ENCODE measurements at places on chromosomes 2 and 18.
A peak's percentile ranks its signal among the peaks of the same experiment; 100 is the strongest.

GRCh38 chr2:113724010-113724409, 32.4 kb downstream of the SLC35F5 start:
- H3K4me1 ChIP-seq: no peaks in the 10 kb centered on the region
- no peak overlapping the region for H3K27ac ChIP-seq
- no peaks in the 10 kb centered on the region for H3K27me3 ChIP-seq
- H3K36me3 ChIP-seq: peaks cover 30% of the 10 kb centered on the region
- H3K4me3 ChIP-seq: no peak overlapping the region

DNA sequence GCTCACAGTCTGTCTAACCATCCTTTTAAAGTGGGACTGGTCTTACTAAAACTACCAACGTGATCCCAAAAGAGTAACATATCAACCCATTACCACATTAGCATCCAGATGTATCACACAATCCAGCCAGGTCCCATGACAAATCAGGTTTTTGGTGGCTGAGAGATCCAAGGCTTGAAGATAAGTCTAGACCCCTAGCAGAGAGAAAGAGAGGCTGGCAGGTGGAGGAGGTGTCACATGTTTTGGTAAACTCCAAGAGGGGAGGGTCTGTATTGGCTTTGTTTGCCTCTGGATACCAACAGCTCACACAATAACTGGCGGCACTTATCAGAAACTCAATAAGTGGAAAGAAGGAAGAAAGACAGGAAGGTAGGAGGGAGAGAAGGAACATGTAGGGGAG, 357.6 kb downstream of the SS18 start:
- no peaks in the 10 kb centered on the region for H3K27me3 ChIP-seq
- no peaks in the 10 kb centered on the region for H3K4me1 ChIP-seq
- no peak overlapping the region for H3K27ac ChIP-seq
- no peak overlapping the region for H3K4me3 ChIP-seq
- DNase-seq: no peak
- H3K36me3 ChIP-seq: no peaks in the 10 kb centered on the region

GRCh38 chr2:173353556-173353955, 1.1 kb upstream of the CDCA7 start:
- H3K27ac ChIP-seq: no peak overlapping the region
- H3K4me1 ChIP-seq: peaks cover 9% of the 10 kb centered on the region
- H3K27me3 ChIP-seq: peaks cover 25% of the 10 kb centered on the region
- H3K4me3 ChIP-seq: peak overlapping the region; percentile 88

DNA sequence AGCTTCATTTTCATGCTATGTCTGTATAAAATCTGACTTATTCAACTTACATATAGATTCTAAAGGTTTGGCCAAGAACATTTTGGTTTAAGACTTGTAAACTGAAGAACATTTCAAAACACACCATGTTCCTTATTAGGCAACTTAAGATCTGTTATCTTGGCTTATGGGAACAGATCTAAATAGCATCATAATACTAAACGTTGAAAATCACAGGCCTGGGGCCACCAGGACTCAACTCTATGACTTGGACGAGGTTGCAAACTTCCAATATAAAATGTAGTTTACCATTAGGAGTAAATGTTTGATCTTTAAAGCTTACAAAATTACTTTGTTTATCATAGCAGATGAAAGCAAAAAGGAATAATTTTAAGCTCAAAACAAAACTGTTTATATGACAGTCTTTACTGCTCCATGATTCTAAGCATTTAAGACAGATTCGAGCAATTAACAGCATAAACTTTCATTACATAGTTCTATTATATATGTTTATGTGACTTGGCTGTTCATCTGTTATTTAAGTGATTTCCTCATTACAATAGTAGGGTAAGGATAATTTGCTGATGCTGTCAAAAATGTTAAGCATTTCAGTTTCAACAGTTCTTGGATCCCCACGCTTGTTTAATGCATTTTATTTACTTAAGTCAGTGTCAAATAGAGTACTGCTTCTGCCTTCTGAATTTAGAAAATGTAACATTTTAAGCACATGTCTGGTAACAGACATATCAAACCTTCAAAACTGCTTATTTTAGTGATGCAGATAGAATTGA, 8.3 kb downstream of the TCF4 start:
- DNase-seq: no peak
- no peak overlapping the region for H3K27ac ChIP-seq
- no peak overlapping the region for H3K4me3 ChIP-seq
- H3K36me3 ChIP-seq: no peaks in the 10 kb centered on the region

DNA sequence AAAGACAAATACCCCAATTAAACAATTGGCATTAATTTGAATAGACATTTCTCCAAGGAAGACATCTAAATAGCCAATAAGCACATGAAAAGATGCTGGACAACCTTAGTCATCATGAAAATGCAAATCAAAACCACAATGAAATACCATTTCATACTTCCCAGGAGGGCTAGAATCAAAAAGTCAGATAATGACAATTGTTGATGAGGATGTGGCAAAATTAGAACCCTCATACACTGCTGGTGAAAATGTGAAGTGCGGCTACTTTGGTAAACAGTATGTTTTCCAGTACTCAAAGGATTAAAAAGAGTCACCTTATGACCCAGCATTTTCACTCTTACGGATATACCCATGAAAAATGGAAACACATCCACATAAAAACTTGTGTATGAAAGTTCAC, 91.6 kb downstream of the FIGN start:
- H3K36me3 ChIP-seq: no peaks in the 10 kb centered on the region
- H3K4me3 ChIP-seq: no peak overlapping the region
- H3K27ac ChIP-seq: no peak overlapping the region
- H3K27me3 ChIP-seq: no peaks in the 10 kb centered on the region
- no peak for DNase-seq

DNA sequence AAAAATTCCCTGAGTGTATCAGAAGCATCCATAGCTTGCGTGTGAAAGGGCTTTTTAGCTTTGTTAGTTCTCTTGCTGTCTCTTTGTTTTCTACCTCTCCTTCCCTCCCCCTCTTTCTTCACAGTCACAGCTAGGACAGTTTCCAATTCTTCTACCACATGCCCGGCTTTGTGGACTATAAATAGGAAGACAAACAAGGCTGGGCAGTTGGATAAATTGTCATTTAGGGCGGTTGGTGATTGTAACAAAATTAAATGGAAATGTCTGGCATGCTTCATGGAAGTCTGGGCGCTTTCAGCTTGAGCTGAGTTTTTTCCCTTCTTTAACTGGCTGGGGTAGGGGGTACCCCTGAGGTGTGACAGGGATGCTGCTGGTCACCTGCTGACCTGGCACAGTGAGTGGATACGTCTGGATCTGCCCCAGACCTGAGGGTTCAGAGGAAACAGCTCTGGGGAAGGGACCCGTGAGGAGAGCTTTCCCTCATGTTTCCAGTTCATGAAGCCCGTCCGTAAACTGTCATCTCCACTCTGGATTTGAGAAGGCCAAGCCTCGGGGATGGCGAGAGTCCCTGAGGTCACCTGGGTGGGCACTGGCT, 29.0 kb upstream of the GIGYF2 start:
- H3K4me1 ChIP-seq: no peaks in the 10 kb centered on the region
- H3K4me3 ChIP-seq: no peak overlapping the region
- H3K27me3 ChIP-seq: no peaks in the 10 kb centered on the region
- no peak overlapping the region for H3K27ac ChIP-seq
- DNase-seq: no peak

DNA sequence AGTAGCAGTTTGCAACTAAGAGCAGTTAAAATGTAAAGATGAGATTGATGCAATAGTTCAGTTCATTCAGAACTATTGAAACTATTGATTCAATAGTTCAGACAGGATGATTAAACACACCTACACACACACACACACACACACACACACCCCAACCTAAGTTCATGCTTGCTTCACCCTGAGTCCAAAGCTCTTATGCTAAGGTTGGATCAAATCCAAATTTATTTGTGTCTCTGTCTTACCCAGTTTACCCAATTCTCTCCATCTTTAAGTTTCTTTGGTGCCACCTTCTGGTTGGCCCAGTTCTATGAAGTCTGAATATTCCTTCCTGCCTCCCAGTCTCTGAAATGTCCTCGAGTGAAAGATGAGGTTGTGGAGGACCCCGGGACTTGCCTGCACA, 5.1 kb downstream of the SERPINB8 start:
- DNase-seq: peak; percentile 60
- no peak overlapping the region for H3K4me3 ChIP-seq
- no peaks in the 10 kb centered on the region for H3K27me3 ChIP-seq
- H3K27ac ChIP-seq: peak overlapping the region; percentile 76
- peaks cover 12% of the 10 kb centered on the region for H3K36me3 ChIP-seq

DNA sequence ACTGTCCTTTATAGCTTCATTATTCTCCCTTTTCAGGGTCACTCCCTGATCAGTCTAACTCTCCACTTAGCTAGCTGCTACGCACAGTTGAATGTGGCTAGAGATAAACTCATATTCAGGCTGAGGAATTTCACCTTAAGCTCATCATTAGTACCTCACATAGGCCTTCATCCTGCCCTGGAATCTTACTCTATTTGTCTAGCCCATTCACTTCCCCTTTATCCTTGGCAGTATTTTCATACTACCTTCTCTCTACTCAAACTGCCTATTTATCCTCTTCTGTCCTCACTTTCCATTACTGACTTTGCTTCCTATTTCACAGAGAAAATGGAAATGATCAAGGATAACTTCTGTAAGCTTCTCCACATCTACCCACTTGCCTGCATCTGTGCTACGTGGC, 10.6 kb upstream of the DSC2 start:
- H3K4me1 ChIP-seq: no peaks in the 10 kb centered on the region
- DNase-seq: no peak
- H3K27ac ChIP-seq: no peak overlapping the region

DNA sequence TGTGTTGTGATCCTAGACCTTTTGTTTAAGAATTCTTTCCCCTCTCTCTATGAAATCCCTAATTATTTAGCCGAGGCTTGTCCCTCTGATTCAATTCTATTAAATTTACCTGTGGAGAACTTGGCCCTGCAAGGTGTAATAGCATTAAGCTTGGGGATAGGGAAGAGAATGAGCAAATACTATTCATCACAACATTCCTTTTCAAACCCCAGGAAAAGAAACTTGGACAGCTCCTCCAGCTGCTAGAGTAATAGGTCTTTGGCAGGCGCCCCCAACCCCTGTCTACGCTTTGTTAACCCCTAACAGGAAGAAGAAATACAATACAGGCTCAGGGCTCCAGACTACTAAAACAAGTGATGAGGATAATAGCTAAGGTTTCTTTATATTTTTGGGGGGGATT, 957.0 kb downstream of the CPS1 start:
- H3K4me3 ChIP-seq: no peak overlapping the region
- H3K4me1 ChIP-seq: no peaks in the 10 kb centered on the region
- no peak for DNase-seq
- peaks cover 64% of the 10 kb centered on the region for H3K27me3 ChIP-seq
- H3K36me3 ChIP-seq: no peaks in the 10 kb centered on the region

DNA sequence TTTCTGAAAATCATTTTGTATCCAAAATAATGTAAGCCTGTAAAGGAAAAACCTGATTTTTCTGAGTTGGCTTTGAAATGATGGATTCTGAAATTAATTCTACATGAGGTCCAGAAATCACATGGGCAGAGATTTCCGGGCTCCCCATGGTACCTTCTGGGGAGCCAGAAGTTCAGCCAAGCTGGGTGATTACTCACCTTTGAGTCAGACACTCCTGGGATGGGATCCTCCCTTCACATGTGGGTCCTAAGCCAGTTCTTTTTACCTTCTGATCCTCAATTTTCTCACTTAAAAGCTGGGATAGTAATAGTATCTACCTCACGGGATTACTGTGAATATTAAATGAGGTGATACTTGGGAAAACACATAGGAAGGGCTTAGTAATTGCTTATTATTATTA, 179.8 kb upstream of the EPAS1 start:
- H3K4me3 ChIP-seq: no peak overlapping the region
- DNase-seq: peak; percentile 81
- peaks cover 29% of the 10 kb centered on the region for H3K4me1 ChIP-seq
- no peaks in the 10 kb centered on the region for H3K27me3 ChIP-seq
- no peak overlapping the region for H3K27ac ChIP-seq
